Fibroblast of villous mesenchyme (primary cell): ENCODE measurements at places on chromosomes 4 and X. TPM values are rescaled to one million over a fixed set of nuclear protein-coding genes. Genes with fewer than 3 reads are reported as not detected.

Gene ATP2B3
- total RNA-seq: not detected in 2 replicates

Gene PHF8
- 22.9 and 25.0 TPM in 2 replicates for total RNA-seq

Gene WAS
- under 0.01 TPM in 1 of 2 replicates, not detected in the other for total RNA-seq

Gene PLK4
- 5.8 and 11.7 TPM in 2 replicates for total RNA-seq

Gene FRMPD3
- under 0.01 TPM in 1 of 2 replicates, not detected in the other for total RNA-seq

Gene USP17L12
- total RNA-seq: not detected in 2 replicates

Gene KIF4A
- total RNA-seq: 8.1 and 10.8 TPM in 2 replicates

Gene RNF175
- total RNA-seq: not detected in 2 replicates

Gene STK32B
- total RNA-seq: 1.3 and 2.6 TPM in 2 replicates

Gene BEND2
- not detected in 2 replicates for total RNA-seq

Gene NKRF
- total RNA-seq: 5.2 and 6.9 TPM in 2 replicates

Gene STK26
- total RNA-seq: 4.8 and 9.1 TPM in 2 replicates

Gene ADGRG4
- not detected in 2 replicates for total RNA-seq

Gene CLDN2
- not detected in 2 replicates for total RNA-seq

Gene C4orf33
- total RNA-seq: 9.7 and 11.2 TPM in 2 replicates
